CD4-positive, alpha-beta T cell treated with Interferon gamma for 1 hour (primary cell): ENCODE measurements at places on chromosomes 6 and 20.

- no peak for DNase-seq
Observed at GRCh38 chr6:8182902-8183665, 80.7 kb upstream of the EEF1E1 start.

DNA sequence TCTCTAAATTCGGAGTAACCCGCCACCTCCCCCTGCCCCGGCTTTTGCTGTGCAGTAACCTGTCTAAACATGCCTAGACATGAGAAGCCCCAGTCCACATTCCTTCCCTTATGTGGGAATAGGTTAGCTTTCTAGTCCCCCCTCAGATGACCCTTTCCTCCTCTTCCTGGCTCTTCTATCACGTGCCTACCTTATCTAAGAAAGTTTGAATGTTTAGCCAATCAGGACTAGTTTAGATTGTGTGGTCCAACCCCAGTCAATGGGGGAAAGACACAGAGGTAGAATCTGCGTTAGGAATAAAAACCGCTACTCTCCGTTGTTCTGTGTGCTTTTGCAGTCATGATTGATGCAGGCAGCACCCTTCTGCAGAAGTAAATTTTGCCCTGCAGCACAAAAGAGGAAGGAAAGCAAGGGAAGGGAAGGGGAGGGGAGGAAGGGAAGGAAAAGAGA, 69.0 kb upstream of the CD93 start:
- no peak for DNase-seq

DNA sequence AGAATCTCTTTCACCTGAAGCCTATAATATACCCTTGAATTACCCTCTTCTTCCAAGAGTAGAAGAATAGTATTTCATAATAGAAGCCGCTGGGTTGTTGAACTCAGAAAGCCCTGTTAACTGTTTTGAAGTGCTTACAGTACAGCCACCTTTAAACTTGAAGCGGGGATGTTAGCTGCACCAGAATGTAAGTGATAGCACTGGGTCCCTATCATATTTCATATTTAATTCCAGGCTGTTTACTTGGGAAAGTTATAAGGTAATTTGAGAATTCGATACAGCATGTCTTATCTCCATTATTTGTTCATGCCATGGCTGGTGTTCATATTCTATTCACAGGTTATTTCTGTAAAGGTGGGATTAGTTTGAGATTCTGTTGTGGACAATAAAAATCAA, 63.5 kb upstream of the VSTM2L start:
- DNase-seq, result no peak

DNA sequence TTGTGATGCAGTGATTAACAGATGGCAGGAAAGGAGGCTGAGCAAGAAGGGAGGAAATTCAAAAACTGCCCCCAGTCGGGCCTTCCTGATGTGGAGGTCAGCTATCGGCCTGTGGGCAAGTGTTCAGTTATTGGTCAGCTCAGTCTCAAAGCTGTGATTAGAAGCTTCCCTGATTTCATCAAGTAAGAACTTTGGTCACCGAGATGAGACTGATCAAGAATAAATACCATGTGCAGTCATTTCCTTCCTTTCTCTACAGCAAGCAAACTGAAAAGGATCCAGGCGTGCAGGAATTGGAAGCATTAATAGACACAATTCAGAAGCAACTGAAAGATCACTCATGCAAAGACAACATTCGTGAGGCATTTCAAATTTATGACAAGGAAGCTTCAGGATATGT, 69.7 kb downstream of the EFHC1 start:
- no peak for DNase-seq

DNA sequence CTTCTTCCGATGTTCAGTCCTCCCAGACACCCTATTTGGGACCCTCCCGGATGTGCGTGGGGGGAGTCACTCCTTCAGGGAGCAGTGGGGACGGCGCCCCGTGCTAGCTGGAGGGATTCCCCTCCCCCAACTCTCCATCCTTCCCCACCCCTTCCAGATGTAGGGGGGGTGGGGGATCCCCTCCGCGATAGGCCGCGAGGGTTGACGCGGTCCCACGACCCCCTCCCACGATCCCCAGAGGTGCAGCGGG, 548 bp downstream of the GNL1 start:
- no peak for DNase-seq

GRCh38 chr6:70894001-70894400, 62.9 kb downstream of the B3GAT2 start:
- DNase-seq, result no peak

DNA sequence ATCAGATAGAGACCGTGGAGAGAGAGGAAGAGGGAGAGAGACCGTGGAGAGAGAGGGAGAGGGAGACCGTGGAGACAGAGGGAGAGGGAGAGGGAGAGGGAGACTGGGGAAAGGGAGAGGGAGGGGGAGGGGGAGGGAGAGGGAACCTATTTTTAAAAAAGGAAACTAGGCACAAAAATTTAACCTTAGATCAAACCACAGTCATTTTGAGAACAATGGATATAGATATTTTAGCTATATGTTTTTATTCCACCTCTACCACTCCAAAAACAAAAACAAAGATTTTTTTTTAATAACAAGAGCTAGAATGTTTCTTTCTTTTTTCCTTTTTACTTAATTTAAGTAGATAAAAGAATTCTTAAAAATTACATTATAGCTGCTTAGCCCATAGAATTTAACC, 65.1 kb upstream of the SCGN start:
- no peak for DNase-seq

DNA sequence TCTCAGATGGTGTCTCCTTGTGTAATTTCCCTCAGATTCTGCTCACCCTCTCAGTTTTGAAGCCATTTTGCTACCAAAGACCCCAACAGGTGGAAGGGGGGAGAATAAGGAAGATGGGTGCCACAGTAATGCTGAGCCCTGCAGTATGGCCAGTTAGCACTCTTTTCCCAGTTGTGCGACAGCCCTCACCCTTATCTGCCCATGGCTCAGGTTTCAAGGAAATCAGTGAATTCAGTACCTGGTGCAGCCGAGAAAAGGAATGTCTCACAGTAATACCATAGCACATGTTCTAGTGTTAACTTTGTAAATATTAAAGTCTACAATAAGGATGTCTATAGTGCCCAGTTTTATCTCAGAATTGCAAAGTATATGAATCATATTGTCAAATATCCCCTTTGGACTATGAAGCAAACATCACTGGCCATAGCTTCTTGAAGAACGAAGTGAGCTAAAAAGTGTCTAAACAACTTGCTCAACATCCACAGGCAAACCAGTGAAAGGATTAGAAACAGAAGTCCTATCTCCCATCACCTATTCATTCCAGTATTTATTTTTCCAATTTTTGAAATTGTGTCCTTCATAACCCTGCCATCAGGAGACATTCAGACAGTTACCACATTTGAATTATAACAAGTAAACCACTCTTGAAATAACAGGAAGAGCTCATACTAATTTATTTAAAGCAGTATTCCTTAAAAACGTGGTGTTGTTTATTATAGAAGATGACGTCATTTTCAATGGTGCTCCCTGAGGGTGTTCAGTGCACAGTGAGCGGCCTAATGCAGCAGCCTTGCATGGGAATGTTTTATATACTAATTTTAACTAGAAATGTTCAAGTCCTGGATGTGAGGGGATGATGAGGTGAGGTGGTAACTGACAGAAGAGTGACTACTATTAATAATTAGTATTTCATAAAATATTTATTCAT, 366.2 kb downstream of the TFAP2A start:
- DNase-seq, result no peak
